ENCODE measurements at places on chromosomes 13 and 19.

DNA sequence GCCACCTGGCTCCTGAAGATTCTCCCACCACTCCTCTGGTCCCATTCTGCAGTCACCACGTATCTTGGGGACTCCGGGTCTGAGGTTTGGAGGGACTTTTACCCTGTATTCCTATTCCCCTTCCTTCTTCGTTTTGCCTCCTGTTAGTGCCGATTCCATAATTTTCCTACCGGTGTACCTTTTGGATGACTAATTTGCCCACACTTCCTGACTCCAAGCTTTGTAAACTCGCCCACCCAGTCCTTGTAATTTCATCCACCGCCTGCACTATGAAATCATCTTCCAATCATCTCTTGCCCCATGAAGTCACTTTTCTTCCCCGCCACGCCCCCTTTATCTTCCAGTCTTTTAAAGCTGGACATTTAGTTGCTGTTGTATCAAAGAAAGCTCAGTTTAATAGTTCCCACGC is 572 bp downstream of the UCHL3 start:
- peak; percentile 34 for DNase-seq

GRCh38 chr13:69955271-69955670 is 152.4 kb upstream of the ATXN8OS start:
- no peak for DNase-seq

DNA sequence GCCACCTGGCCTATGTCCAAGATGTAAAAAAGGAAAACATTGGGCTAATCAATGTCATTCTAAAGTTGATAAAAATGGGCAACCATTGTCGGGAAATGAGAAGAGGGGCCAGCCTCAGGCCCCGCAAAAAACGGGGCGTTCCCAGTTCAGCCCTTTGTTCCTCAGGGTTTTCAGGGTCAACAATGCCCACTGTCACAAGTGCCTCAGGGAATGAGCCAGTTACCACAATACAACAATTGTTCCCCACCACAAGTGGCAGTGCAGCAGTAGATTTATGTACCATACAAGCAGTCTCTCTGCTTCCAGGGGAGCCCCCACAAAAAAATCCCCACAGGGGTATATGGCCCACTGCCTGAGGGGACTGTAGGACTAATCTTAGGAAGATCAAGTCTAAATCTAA is 112.5 kb downstream of the ZNF486 start:
- no peak for DNase-seq

DNA sequence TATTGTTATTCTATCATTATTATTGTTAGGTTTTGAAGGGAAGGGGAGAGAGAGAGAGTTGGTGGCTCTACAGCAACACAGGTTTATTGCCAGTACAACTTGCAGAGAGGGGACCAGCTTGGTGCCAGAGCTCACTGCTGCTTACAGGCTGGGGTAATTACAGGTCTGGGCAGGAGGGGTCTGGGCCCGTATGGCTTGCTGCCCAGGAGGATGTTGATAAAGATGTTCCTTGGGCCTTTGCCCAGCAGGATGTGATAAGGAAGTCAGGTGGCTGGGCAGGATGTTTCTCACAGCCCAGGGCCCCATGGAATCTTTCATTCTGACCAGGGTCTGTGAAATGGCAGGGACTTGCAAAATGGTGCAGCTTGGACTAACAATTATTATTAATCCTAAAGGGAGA is 64.2 kb upstream of the ZNF599 start:
- no peak for DNase-seq

DNA sequence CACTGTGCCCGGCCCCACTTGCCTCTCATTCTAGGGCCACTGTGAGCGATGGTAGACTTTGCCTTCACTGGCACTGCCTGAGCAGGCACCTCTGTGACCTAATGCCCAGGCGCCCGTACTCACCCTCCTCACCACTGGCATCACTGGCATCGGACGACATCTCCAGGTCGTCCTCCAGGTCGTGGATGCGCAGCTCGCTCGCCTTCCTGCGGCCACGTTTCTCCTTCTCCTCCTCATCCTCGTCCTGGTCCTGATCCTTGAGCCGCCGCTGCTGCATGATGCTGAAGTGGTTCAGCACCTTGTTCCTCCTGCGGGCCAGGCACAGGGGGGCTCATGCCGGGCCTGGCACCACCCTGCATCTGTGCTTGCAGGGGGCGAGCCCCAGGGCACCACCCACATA is 7.5 kb upstream of the PSPN start:
- no peak for DNase-seq

- no peak for DNase-seq
These were observed 17.3 kb upstream of the ERCC1 start for GRCh38 chr19:45440873-45441654.

DNA sequence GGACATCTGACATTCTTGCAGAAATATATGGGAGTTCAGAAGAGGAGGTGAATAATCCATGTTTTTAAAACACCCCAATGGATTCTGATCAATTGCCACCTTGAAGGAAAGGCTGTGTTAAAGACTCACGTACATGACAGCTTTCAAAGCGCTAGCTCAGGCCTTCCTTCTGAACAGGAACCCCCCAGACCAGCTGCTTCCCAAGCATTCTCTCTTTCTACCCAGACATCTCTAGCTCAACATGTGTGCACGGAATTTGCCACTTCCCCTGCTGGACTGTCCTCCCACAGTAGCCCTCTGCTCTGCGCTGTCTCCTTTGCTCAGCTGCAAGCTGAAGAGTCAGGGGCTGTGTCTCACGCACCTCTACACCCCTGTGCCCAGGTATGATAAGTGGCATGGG is 54.5 kb downstream of the STK24 start:
- no peak for DNase-seq

GRCh38 chr19:16001481-16002312 is 52.9 kb downstream of the OR10H4 start:
- DNase-seq: peak; percentile 46

DNA sequence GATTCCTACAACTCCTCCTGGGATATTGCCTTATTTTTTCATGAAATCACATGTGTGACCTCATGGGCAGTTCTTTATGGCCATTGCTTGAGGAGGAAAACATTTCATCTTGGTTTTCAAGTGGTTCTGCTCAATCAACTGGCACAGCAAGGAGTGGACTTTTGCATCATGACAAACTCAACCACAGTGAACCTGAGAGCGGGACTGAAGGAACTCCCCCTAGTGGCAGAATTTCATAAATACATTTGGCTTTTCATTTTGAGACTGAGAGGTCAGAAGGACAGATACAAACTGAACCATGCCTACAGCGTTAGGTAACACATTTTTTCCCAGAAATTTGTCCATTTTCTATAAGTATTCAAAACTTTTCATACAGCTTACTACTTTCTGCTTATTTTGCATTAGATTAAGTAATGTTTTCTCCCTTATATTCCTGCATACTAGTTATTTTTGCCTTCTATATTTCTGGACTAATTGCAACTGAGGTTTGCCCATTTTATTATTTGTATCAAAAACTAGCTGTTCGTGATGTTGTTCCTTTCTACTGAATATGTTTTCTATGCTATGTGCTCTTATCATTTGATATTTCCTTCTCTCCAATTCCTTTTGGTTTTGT is 13.4 kb upstream of the SIGLEC12 start:
- peak; percentile 15 for DNase-seq

- no peak for DNase-seq
These were observed 1644.8 kb downstream of the PCDH9 start for GRCh38 chr13:65585346-65585745.

DNA sequence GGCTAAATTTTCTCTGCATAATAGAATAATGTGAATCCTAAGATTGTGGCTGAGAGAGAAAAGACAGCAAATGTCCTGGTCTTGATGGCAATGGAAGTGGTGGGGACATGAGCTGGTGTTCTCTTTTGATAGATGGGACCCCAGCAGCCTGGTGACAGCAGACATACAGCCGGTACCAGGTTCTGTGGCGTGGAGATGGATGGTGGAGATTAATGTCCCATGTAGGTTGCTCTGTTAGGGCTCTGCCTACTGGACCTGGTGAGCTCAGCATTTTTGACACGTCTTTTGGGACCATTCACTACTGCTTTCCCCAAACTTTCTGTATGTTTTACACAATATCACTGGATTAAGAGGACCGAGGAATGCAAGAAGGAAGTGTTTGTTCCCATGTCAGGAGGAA is 8.2 kb upstream of the SIGLEC14 start:
- no peak for DNase-seq

- DNase-seq: peak; percentile 29
These were observed 3.5 kb downstream of the FFAR2 start for GRCh38 chr19:35451338-35452096.

GRCh38 chr13:110531671-110532083 is 29.8 kb downstream of the RAB20 start:
- no peak for DNase-seq

DNA sequence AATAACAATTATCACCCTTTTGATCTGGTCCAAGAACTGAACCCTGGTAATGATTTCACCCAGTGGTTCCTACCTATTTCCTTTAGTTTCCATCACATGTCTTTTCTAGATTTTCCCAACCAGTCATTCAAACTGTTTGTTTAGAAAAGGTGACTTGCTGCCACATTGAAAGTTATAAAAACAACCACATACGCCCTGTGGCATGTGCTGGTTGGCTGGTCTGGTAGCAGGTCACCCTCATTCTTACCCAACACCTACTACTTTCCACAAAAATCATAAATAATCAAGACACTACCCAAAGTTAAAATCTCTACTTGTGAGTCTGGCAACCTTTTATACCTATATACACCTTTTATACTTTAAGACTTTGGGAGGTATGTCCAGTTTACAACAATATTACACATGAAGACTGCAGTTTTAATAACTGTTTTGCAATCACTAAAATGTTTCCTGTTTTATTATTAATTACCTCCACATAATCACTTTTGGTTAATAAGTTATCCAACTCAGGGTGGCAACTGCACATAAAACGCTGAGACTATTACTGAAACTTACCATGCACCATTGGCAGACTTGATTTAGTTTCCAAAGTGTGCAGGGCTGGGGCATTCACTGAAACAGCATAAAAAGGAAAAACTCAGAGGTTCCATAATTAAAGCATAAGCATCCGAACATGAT is 38.9 kb downstream of the DZIP1 start:
- no peak for DNase-seq

DNA sequence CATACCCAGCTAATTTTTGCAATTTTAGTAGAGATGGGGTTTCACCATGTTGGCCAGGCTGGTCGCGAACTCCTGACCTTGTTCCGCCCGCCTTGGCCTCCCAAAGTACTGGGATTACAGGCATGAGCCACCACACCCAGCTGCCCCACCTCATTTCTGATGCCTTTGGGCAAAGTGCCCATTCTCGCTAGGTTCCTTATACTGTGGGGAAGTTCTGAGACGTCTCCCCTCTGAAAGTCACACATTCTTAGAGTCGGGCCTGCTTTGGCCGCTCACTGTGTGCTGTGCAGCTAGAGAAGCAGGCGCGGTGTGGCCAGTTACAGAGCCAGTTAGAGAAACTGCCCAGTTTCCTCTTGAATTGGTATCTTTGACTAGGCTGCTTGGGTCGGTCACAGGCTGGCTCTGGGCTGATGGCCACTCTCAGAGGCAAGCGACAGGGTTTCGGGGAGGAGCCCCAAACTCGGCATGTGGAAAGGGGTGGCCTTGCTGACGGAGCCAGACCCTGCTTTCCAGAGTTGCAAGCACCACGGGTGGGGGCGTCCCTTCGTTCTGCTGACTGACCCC is 18.0 kb downstream of the PRAM1 start:
- DNase-seq: no peak

GRCh38 chr13:34462843-34463242 is 479.2 kb upstream of the NBEA start:
- DNase-seq: no peak

DNA sequence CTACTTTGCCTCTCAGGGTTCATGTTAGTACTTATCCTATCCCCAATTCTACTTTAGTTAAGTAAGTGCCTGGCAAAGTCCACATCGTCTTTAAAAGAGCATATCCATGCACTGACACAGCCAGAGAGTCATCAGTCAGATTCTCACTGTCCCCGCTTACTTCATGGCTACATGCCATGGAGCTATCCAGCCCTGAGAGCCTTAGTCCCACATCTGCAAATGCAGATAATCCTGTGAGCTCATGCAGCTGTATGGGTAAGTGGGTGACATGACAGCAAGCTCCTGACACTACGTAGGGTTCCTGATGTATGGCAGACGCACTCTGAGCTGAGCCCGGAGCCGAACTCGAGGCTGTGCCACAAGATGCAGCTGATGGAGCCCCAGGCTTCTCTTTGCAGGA is 661.5 kb downstream of the LIG4 start:
- no peak for DNase-seq

DNA sequence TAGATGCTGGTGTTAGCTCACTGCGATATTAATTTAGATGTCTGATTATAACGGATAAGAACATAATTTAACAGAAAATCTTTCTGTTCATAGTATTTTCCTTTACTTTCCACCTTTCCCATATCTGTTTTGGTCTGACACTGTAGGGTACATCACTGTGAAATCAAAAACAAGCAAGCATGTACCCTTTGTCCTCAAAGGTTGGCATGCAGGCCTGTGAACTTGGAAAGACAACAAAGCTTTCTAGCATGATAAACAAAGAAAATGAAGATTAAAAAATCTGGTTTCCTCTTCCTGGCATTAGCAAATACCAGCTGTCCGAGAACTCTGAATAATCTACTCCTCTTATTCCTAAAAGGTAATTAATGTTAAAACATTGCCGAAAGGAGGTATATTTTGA is 31.6 kb downstream of the THSD1 start:
- DNase-seq: no peak

GRCh38 chr19:33734913-33735312 is 61.8 kb upstream of the KCTD15 start:
- DNase-seq: no peak

DNA sequence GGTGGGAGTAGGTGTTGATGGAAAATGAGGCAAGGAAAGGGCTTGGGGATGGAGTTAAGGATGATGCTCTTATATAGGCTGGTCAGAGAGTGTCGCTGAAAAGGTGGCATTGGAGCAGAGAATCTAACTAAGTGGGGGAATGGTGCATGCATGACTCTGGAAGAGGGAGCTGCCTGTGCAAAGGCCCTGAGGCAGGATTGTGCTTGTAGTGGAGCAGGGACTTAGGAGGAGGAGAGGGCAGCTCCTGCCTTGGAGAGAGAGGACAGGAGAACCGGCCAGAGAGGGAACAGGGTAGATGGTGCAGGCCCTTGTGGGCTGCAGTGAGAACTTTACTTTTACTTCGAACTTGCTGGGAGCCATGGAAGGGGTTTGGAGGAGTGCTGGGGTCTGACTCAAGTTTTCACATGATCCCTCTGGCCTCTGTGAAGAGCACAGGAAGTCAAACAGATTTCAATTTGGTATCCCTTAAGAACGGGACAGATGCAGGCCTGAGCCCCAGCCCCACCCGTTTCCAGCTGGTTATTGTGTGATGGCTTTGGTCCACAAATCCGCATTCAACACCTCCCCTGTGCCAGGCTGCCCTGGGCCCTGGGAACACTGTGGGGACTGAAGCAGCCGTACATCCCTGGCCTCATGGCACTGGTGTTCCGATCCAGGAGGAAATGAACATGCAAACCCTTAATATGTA is 7.0 kb downstream of the AP2A1 start:
- DNase-seq: no peak

GRCh38 chr13:73849292-73849691 is 284.9 kb downstream of the KLF12 start:
- no peak for DNase-seq
